ENCODE measurements at places on chromosomes 1 and 21.

GRCh38 chr1:90273241-90273774, 278.4 kb downstream of the ZNF326 start:
- H3K27ac ChIP-seq = no peak overlapping the region
- H3K36me3 ChIP-seq = no peaks in the 10 kb centered on the region
- no peak overlapping the region for H3K4me3 ChIP-seq
- H3K27me3 ChIP-seq = no peaks in the 10 kb centered on the region
- no peaks in the 10 kb centered on the region for H3K4me1 ChIP-seq

DNA sequence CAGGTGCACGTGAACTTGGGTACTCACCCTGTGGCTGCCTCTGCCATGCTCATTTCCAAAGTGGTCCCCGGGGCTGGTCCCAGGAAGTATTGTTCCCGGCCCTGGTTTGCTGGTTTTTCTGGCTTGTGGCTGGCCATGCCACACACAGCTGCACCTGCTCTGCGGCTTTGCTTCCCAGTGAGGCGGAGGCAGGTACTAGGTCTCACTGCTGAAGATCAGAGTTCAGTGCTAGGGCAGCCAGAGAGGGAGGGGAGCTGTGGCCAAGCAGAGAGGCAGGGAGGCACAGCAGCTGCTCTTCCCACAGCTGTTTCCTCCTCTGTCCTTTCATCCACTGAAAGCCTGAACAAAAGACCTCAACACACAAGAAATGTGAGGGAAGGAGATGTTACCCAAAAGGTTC, 30.5 kb downstream of the ENO1 start:
- H3K36me3 ChIP-seq = peaks cover 8% of the 10 kb centered on the region
- no peak overlapping the region for H3K27ac ChIP-seq
- H3K27me3 ChIP-seq = no peaks in the 10 kb centered on the region
- no peak for DNase-seq

DNA sequence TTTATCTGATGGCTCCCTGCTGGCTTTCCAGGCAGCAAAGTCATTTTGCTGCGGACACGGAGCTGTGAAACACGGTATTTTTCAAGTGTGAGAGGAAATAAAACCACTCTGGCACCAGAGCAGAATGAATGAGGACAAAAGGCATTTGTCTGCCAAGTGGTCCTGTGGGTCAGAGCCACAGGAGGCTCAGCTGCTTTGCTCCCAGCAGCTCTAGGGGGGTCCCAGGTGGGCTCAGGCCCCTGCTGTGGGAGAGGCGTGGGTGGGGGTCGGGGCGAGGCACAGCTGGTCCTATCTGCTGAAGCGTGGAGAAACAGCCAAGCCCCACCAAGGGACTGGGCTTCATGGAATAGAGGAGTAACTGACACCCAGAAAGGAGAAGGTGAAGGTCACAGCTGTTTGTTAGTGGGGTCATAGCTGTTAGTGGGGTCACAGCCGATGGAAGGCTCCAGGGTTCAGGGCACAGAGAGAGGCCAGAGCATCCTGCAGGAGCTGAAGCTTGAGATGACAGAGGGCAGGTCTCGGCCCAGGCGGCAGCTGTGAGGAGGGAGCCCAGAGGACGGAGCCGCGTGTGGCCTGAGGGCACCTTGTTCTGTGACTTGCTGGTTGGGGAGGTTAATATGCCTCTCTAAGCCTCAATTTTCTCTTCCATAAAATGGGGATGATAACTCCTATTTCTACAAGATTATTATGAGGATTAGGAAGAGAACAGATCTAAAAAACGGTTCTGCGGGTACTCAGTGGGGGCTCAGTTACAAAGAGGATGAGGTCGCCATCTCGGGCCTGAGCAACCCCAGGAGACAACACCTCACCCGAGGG, 7.1 kb downstream of the KIF17 start:
- no peak overlapping the region for H3K4me3 ChIP-seq
- no peak overlapping the region for H3K27ac ChIP-seq
- H3K4me1 ChIP-seq = no peaks in the 10 kb centered on the region
- H3K27me3 ChIP-seq = peaks cover 8% of the 10 kb centered on the region

GRCh38 chr1:18939398-18940302, 16.8 kb downstream of the IFFO2 start:
- H3K4me1 ChIP-seq = peaks cover 60% of the 10 kb centered on the region
- H3K27ac ChIP-seq = peak overlapping the region; percentile 38
- peak overlapping the region; percentile 36 for H3K4me3 ChIP-seq
- DNase-seq = no peak
- H3K27me3 ChIP-seq = no peaks in the 10 kb centered on the region
- H3K36me3 ChIP-seq = peaks cover 78% of the 10 kb centered on the region
